ENCODE measurements at places on chromosomes 7 and 10.

DNA sequence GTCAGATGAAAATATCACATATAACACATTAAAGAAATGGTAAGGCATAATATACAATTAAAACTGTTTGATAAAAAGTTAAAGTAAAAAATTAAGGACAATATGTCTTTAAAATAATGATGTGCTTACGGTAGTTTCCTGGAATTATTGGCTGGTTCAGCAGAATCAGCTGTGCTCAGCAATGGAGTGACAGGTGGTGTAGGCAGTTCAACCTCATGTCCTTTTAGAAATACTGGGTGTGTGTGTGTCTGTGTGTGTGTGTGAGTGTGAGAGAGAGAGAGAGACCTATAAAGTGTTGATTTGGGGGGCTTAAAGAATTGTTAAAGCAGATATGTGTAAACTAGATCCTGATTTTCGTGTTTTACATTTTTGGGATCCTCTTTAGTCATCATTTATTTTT, 141.2 kb downstream of the ADAM22 start:
- DNase-seq: no peak

- DNase-seq: no peak
Measured at GRCh38 chr10:73916761-73917470, 6.0 kb downstream of the PLAU start.

- no peak for DNase-seq
Measured at GRCh38 chr10:7159517-7159916, 251.3 kb downstream of the SFMBT2 start.

- no peak for DNase-seq
Measured at GRCh38 chr10:123636598-123637325, 29.4 kb upstream of the GPR26 start.

DNA sequence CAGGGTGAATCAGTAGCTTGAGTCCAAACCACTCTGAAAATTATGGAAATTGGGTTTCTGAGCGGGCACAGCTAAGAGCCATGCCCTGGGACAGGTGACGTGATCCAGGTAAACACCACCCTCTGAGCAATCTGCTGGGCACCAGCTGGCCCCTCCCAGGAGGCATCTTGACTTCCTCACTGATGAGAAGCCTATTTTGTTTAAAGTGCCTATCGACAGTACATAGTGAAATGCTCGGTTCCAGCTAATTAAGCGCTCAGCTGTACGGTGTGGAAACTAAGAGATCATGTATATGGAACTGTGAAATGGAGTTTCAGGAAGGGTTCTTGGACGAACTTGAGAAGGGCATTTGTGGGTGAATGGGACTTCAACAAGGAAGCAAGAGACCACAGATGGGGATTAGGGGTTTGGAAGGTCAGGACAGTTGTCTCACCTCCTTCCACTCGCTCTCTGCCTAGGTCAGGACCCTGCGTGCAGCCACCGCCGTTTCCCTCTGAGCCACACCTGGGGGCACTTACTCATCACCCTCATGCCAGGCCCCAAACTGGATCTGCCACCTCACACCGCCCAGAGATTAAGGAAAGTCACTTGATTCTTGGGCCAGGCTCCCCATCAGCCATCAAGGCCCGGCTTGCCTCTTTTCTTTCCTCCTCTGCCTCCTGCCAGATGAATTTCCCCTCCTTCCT, 3.2 kb downstream of the ITPRIP start:
- DNase-seq: no peak

DNA sequence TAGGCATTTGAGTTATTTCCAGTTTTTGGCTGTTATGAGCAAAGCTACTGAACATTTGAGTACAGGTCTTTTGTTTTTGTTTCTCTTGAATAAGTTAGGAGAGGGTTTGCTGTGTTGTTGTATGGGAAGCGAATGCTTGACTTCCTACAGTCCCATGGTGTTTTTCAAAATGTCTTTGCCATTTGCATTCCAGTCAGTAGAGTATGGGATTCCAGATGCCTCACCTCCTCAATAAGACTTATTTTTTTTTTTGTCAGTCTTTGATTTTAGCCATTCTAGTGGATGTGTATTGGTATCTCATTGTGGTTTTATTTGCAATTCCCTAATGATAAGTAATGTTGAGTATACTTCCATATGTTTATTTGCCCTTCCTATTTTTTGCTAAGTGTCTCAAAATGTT, 19.4 kb downstream of the CDK13 start:
- no peak for DNase-seq

DNA sequence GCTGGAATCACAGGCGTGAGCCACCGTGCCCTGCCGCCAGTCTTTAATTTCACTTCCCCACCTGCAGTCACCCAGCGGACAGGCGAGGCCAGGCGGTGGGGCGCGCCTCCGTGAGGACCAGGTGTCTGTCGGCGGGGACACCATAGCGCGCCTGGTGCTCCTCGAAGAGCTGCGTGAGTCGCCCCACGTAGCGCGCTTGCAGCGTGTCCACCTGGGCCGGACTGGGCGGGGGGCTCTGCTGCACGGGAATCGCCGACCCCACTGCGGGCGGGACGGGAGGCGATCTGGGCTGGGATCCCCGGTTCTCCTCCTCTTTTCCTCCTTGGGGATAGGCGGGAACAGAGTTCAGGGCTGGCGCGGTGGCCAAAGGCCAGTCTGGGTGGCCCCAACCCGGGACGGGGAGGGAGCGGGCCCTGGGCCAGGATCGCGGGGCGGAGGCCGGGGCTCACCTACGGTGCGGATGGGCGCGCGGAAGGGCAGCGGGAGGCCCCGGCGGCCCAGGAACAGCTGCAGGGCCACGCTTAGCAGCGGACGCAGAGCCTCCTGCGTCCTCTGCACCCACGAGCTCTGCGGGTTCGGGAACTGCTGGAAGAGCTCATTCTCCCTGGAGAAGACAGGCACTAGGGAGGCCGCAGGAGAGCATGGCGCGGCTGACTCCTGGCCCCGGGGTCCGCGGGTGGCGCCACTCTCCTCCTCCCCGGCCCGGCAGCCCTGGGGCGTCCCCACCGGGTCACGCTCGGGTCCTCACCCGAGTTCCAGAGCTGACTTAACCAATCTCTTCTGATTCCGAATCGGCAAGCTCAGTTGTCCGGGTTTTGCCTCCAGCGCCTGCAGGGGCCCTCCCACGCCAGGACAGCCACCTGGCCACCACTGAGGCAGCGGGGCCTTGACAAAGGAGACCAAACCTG, 1.1 kb upstream of the MOGAT3 start:
- no peak for DNase-seq

DNA sequence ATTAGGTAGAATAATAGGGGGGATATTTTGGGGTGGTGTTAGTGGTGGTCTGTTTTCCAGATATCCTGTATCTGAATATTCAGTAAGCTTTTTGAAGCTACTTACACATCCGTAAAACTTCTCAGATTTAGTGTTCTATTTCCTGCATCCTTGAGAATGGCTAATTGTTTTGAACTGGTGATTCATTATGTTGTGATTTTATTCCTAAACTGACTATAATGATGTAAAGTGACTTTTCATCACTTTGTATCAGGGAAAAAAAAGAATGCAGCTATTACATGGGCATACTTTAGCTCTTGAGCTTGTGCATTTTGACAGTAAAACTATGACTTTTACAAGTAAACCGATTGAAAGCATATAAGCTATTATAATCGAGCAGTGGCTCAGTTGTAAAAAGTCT, 18.2 kb downstream of the WAC start:
- DNase-seq: no peak

DNA sequence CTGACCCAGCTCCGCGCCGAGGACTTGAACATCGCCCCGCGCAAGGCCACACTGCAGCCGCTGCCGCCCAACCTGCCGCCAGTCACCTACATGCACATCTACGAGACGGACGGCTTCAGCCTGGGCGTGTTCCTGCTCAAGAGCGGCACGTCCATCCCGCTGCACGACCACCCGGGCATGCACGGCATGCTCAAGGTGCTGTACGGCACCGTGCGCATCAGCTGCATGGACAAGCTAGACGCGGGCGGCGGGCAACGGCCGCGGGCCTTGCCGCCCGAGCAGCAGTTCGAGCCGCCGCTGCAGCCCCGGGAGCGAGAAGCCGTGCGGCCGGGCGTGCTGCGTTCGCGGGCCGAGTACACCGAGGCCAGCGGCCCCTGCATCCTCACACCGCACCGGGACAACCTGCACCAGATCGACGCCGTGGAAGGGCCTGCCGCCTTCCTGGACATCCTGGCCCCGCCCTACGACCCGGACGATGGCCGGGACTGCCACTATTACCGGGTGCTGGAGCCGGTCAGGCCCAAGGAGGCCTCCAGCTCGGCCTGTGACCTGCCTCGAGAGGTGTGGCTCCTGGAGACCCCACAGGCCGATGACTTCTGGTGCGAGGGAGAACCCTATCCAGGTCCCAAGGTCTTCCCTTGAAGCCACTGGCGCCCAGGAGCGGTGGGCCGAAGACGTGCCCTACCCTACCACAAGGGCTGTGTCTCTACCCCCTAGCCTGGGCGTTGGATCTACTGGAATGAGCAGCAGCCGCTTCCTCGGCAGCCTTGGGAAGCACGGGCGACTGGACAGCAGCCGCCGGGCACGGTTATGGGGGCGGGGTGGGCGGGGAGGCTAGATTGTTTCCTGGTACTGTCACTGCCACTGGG, 945 bp downstream of the ADO start:
- DNase-seq: no peak

GRCh38 chr7:6576024-6576866, 1.0 kb upstream of the ZDHHC4 start:
- DNase-seq: no peak

DNA sequence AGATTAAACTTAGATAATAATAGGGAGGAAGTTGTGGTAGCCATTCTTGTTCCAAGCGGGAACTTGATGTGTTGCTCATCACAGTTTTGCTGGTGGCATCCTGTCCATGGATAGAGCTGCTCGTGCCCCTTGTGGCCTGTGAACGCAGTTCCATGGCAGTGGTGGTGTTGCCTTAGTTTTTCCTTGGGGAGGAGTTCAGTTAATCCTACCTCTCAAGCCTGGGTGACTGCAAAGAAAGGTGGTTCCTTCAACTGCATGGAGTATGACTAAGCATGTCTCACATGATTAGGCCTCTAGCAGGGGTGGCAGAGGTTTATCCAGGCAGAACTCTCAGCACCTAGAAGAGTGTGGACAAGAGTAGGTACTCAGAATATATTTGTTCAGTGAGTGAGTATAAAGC, 99.7 kb downstream of the MAPK8 start:
- DNase-seq: no peak

- no peak for DNase-seq
Measured at GRCh38 chr10:60359066-60359465, 30.6 kb downstream of the ANK3 start.

DNA sequence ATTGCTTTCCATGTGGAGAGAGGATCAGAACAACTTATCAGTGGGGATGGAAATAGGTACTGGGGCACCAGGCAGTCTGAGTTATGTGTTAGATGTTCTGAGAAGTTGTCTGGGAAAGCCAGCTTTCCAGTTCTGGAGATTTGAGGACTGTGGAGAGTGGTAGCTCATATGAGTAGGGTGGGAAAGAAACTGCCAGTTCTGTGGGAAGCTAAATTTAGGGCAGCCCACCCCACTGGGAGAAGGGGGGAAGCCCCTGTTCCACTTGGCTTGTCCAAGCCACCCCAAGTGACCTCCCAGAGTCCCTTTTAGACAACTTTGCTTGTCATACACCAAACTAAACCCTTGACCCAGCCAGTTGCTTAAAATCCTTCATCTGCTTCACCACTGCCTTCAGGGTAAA, 189.5 kb downstream of the REEP3 start:
- no peak for DNase-seq

DNA sequence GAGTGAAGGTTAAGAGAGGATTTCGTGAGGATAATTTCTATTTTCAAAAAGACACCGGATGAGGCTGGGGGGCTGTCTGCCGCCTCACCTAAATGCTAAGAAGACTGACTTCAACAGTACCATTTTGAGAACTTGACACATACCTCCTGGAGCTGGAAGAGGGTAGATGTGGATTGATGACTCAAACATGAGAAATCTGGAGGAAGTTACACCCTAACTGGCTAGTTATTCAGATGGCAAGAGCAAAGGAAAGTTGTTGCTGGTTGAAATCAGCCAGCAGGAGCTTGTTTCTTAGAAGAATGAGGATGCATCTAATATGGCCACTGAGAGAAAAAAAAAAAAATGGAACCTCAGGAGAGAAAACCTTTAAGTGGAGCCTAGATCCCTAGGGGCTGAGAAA, 76.2 kb upstream of the KIAA1217 start:
- no peak for DNase-seq

DNA sequence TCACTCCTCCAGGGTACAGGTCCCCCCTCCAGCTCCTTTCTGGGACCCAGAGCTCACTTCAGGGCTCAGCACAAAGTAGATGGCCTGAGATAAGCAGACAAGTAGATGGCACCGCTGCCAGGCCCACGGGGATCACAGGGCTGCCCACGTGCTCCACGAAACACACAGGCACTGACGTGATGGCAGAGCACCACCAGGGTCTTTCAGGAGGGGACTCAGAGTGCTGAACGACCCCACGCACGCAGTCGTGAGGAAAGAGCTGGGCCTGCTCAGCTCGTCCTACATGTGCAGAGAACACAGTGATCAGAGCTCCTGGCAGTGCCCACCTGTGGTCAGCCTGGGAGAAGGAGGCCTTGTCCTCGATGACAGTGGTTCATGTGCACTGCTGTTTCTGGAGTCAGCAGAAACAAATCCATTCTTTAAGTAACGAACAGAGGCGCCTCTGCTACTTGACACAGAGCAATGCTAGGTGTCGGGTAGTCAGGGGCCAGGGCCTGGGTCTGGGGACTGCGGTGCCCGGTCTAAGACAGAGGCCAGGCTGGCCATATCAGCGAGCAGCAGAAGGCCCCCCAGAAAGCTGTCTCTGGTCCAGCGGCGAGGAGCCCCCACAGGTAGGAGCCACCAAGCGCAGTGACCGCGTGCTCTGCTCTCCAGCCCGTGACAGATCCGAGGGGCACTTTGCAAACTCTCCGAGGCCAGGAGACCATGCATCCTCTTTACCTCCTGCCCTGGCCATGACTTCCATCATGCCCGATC, 129.8 kb upstream of the FAM20C start:
- no peak for DNase-seq

DNA sequence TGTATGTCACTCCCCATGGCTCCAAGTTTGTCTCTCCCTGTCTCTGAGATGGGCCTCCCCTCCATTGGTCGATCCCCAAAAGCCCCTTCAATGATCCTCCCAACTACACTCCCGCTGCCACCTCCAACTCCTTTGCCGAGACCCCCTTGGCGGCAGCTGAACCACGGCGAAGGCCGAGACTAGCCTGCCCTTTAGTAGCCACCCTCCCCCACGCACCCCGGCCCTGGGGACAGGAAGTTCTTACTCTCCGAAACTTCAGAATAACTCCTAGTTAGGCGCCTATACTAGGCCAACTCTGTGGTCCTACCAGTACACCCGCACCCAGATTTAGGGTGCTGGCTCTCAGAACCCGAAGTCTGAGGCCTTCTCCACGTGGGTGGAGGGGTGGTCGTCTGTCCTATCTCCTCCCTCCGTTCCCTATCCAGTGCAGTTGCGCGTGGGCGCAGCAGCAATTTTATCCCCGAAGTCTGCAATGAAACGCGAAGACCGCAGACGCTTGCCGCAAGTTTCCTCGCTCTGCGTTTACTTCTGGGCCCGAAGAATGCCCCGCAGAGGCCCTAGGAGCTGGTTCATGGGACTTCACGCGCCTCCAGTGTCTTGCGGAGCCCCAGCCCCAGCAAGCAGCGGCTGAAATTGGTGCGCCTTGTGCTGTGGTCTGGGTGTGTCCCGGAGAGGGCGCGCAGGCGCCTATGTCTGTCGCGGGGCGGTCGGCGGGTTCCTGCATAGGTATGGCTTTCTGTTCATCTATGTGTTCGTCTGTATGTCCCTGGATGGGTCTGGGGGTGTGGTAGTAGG, 82.6 kb upstream of the SLF2 start:
- no peak for DNase-seq
